CD4-positive, alpha-beta T cell treated with Interleukin-2 at 100 ng/mL for 4 hours (primary cell): ENCODE measurements at places on chromosomes 5 and 9.
A peak's percentile ranks its signal among the peaks of the same experiment; 100 is the strongest.

- DNase-seq, result no peak
These were observed 24.4 kb upstream of the ICE1 start for GRCh38 chr5:5398071-5398470.

- DNase-seq, result no peak
These were observed 119.4 kb downstream of the MPDZ start for GRCh38 chr9:13160051-13160450.

DNA sequence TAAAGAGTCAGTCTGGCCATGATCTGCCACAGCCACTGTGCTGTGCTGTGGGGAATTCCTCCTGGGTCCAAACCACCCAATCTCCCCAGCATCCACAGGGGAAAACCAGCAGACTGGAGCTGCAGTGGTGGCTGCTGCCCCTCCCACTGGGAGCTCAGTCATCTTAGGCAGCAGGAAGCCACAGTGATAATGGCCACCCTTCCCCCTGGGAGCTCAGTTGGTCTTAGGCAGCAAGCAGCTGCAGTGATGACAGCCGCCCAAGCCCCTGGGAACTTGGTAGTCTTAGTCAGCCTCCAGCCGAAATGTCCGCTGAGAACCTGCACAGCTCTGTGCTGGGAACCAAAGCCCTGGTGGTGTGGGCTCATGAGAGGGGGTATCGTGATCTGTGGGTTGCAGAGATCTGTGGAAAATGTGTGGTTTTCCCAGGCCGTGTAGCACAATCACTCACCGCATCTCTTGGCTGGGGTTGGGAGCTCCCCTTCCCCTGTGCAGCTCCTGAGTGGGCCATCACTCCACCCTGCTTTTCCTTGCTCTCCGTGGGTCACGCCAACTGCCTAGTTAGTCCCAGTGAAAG, 38.4 kb upstream of the SMIM15 start:
- no peak for DNase-seq

GRCh38 chr5:138466125-138466899, 1.0 kb downstream of the EGR1 start:
- no peak for DNase-seq

GRCh38 chr9:6598249-6598725, 47.2 kb downstream of the GLDC start:
- DNase-seq, result no peak

DNA sequence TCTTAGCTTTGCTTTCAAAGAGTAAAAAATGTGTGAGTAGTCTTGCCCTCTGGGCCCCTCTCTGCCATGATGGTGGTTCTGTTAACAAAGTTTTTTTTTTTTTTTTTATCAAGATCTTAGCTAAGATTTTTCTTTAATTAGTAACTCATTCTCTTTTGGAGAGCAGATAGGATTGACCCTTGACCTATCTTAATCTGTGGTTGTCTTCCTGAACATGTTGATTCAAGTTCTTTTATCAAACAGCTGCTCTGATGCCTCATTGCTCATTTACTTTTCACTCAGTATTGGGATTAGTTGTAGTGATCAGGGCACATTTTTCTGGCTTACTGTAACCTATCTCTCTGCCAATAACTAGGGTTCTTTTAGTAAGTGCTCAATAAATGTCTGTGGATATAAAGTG, 106.3 kb downstream of the PCSK5 start:
- no peak for DNase-seq

GRCh38 chr9:89522261-89522958, 24.5 kb upstream of the SEMA4D start:
- peak; percentile 88 for DNase-seq

DNA sequence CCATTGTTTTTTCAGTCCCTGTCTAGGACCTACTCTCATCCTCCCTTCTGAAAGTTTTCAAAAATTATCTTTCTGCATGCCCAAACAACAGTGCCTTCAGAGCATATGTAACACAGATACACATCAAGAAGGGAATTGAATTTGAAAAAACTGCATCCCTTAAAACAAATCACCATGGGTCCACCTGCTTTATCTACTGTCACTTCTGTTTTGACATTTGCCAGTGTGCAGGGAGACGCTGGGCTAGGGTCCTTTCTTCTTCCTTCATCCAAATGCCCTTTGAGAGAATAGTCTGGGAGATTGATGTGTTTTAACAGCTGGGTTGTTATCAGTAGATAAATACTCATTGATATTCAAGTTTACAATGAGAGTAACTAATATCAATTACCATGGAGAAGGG, 1630.1 kb downstream of the MAT2B start:
- no peak for DNase-seq

DNA sequence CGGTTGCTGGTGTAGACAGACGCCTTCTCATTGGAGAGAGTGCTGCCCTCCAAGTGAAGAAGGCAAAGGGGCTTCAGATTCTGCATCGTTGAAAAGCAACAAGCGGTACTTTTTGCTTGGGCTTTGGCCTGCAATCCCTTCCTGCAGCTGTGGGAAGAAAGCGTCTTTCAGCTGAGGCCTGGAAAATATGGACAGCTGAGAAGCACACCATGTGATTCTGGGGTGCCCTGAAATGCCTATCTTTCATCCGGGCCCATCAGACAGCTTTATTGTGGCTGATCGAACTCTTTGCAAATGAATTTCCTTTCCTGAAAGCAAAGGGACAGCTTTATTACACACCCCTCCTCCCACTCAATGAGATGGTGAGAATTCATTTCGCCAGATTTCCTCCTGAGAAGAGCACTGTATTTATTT, 74.0 kb downstream of the NSG2 start:
- DNase-seq, result no peak

DNA sequence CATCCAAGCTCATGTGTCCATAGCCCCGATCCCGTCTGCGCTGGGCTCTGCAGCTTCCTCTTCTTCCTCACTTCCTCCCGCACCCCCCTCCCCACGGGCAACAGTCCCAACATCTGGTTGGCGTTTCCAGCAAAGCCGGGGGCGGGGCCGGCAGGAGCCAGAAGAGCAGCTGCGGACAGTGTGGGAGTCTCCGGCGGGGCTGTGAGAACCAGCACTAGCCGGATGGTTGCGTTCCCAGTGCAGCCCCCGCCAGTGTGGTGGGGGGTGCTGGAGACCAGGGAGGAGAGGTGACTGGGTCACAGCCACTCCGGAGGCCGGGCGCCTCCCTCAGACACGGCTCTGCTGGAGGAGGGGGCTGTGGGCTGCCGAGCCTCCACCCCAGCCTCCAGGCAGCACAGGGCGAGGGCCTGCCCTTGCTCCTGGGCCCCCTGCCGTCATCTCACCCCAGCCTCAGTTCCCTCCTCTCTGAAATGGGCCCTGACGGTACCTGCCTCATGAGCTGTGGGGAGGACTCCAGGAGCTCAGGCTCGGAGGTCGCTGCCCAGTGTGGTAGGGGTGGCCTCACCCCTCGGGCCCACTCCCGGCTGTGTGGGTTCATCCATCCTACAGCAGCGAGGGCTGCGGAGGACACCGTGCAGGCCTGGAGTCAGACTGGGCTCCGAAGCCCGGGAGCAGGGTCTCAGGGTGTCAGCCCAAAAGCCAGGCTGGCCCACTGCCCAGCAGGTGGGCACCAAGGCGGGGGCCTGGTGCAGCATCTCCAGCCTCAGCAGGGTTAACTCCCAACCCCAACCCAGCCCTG, 41.5 kb upstream of the NOTCH1 start:
- DNase-seq, result no peak

DNA sequence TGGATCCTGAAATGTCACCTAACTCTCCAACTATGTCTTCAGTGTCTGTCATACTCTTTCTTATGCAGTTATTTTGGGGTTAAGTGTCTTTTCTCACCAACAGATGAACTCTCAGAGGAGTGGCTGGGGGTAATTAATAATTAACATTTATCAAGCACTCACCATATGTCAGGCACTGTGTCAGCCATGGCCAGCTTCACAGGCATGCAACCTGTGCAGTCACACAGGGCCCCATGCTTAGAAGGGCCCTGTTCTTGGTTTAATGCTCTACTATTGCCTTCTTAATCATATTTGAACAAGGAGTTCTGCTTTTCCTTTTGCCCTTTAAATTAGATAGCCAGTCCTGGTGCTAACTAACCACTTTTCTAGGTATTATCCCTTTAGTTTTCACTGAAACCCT, 3.4 kb upstream of the GRPEL2 start:
- no peak for DNase-seq

DNA sequence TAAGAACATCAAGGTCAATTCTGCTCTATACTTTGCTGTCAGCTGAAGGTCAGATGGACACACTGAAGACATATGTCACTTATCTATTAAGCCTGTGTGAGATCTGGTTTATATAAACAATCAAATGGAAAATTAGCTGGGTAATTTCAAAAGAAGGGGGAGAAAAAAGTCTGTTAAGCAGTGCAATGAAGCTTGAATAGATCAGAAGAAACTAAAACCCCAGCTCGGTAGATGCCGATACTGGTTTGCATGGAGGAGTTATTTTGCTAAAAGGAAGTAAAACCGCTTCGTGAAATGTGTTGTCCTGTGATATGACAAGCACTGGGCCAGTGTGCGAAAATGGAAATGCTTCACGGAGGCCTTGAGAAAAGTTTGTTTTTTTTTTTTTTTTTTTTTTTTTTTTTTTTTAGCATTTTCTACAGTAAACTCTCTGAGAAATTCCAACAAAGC, 148.8 kb downstream of the MEF2C start:
- no peak for DNase-seq

- no peak for DNase-seq
These were observed 37.2 kb downstream of the PAPPA start for GRCh38 chr9:116190637-116191396.

- no peak for DNase-seq
These were observed 1038.8 kb upstream of the ARRDC3 start for GRCh38 chr5:92421942-92422341.

- no peak for DNase-seq
These were observed 214.7 kb upstream of the NR4A3 start for GRCh38 chr9:99606957-99607356.

DNA sequence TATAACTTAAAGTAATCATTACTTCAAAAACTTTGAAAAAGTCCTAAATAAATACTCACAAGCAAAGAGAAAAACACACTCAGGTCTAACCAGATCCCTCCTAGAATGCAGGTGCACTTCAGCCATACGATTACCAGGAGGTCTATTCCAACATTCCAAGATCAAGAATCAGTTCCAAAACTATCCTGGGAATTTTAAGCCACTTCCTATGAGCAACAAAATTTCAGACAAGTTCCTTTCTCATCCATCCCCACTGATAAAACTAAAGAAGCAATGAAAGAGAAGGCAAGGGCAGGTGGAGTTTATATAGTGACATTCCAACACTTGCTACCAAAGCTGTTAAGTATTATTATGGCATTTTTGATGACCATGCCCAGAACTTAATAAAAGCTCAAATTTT, 29.6 kb downstream of the MLLT3 start:
- DNase-seq, result no peak
